ENCODE measurements at places on chromosomes 3 and 15.

DNA sequence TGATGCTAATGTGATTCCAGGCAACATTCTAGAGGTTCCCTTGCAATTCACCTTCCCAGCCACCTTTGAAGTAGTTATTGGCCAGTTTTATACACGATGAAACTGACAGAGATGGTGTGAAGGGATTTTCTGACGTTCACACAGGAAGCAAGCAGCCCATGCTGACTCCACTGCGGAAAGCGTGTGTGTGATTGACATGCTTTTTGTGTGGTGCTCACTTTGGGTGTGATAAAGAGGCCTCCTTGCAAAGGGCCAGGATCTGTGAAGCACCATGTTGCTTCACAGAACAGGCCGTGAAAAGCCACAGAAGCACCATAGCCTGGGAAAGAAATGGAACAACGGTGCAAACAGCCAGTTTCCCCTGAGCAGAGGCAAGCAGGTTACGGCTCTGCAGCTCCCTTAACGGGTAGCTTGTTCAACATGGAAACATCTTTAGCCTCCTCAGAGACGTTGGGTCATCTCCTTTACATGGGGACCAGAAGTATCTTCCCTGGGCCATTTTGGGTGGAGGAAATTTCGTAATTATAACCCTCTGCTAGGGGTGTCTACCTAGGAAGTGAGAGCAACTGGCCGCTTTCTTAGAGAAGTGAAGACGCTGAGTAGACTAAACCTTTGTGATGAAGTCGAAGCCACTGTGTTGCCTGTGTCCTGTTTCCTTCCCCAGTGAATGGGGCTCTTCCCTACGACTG lies 108.5 kb downstream of the APBA2 start:
- no peaks in the 10 kb centered on the region for H3K36me3 ChIP-seq
- no peaks in the 10 kb centered on the region for H3K27me3 ChIP-seq
- H3K4me3 ChIP-seq, result no peak overlapping the region
- no peak for DNase-seq
- no peak overlapping the region for H3K27ac ChIP-seq

DNA sequence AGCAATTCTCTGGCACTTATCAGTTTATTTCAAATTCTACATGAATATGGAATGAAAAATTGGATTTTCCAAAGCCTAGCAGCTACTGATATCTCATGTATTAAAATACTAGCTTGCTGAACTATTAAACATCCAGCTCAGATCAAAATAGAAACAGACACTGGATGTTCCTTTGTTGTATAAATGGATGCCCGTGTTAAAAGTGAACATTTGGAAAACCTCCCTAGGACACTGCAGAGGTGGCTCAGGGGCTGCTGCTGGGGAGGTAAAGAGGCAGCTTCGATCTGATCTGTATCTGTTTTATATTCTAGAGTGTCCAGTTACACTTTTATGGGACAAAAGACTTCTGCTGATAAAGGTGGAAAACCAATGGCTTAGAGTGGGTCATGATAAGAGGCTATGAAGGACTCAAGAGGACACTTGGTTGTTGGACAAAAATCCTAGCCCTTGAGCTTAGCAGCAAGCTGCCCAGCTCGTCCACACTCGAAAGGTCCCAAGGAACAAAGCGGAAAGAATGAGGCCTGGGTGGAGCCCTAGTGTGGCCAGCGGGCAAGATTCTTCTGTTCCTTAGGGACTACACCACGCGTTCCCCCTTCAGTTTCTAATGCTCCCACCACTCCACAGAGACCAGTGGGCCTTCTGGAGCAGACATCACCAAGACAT lies 9.9 kb downstream of the MESD start:
- no peaks in the 10 kb centered on the region for H3K36me3 ChIP-seq
- peak overlapping the region; percentile 36 for H3K27ac ChIP-seq
- no peak for DNase-seq

GRCh38 chr3:70360979-70361760 lies 48.7 kb upstream of the MDFIC2 start:
- DNase-seq, result no peak
- no peak overlapping the region for H3K4me3 ChIP-seq
- no peak overlapping the region for H3K27ac ChIP-seq
- no peaks in the 10 kb centered on the region for H3K36me3 ChIP-seq
- H3K4me1 ChIP-seq, result no peaks in the 10 kb centered on the region

DNA sequence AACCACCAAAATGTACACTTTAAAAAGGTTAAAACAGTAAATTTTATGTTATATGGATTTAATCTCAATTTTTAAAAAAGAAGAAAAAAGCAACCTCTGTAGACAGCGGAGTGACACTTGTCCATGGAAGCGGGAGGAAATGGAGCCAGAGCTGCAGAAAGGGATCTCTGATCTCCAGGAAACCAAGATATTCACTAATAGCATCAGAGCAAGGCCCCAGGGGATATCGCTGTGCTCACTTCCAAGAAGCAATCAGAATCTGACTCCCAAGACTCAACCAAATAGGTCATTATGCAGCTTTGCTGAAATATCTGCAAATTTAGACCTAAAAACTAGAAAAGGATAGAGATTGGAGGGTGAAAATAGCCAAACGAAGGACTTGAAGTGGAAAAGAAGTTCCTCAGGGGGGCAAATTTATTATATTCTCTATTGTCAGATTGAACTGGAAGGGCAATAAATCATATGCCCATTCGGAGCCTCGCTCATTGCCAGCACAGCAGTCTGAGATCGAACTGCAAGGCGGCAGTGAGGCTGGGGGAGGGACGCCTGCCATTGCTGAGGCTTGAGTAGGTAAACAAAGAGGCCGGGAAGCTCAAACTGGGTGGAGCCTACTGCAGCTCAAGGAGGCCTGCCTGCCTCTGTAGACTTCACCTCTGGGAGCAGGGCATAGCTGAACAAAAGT lies 62.0 kb upstream of the ATP2C1 start:
- no peak overlapping the region for H3K4me3 ChIP-seq
- H3K27ac ChIP-seq, result no peak overlapping the region
- no peaks in the 10 kb centered on the region for H3K36me3 ChIP-seq
- H3K27me3 ChIP-seq, result no peaks in the 10 kb centered on the region
- H3K4me1 ChIP-seq, result no peaks in the 10 kb centered on the region

All from sigmoid colon (tissue), 7 donors.